ENCODE measurements at places on chromosomes 16 and 17. TPM values are rescaled to one million over a fixed set of nuclear protein-coding genes. Genes with fewer than 3 reads are reported as not detected.
A peak's percentile ranks its signal among the peaks of the same experiment; 100 is the strongest.

- DNase-seq: no peak
Measured at GRCh38 chr17:50675627-50676026, 32.1 kb downstream of the ANKRD40 start.

GRCh38 chr17:49016775-49017463 lies 19.7 kb downstream of the IGF2BP1 start:
- peak; percentile 95 for DNase-seq

DNA sequence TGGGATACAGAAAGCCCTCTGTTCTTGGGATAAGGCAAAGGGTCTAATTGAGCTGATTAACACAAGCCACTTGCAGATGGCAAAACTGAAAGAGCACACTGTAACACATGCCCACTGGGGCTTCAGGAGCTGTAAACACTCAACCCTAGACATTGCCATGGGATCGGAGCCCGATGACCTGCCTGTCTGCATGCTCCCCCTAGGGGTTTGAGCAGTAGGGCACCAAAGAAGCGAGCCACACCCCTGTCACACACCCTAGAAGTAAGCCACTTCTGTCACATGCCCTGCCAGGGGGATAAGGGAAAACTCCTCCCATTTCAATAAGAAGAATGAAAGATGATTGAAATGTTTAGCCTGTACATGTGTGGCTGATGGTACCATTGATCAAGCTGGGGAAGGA lies 81.3 kb upstream of the IRX6 start:
- DNase-seq: no peak

- no peak for DNase-seq
Measured at GRCh38 chr17:66403846-66404556, 101.6 kb downstream of the PRKCA start.

GRCh38 chr17:75146592-75146991 lies 7.7 kb downstream of the JPT1 start:
- DNase-seq: no peak

DNA sequence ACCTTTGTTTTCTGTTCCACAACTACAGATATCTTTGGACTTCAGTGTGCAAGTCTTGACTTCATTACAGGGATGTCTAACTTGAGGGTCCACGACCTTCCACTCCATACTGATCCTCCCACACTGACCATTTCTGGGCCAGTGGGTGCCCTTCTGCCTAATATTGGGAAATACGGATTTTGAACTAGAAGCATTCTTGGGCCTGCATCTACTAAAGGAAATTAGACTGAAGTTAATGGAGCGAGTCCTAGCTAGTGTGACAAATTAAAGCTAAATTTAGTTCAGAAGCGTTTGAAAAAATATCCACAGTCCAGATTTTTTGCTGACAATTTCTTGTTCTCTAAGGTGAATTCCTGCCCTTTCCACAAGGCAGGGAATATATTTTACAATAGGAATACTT lies 9.9 kb upstream of the TMIGD1 start:
- DNase-seq: no peak

DNA sequence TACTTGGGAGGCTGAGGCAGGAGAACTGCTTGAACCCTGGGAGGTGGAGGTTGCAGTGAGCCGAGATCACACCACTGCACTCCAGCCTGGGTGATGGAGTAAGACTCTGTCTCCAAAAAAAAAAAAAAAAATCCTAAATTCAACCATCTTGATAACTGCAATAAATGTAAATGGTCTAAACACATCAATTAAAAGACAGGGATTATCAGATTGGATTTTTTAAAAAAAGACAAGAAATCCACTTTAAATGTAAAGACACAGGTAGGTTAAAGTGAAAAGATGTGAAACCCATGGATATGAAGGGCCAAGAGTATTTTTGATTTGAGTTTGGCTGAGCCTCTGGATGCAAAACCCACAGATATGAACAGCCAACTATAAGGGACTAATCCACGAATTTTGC lies 64.2 kb upstream of the ATP2A3 start:
- DNase-seq: no peak

DNA sequence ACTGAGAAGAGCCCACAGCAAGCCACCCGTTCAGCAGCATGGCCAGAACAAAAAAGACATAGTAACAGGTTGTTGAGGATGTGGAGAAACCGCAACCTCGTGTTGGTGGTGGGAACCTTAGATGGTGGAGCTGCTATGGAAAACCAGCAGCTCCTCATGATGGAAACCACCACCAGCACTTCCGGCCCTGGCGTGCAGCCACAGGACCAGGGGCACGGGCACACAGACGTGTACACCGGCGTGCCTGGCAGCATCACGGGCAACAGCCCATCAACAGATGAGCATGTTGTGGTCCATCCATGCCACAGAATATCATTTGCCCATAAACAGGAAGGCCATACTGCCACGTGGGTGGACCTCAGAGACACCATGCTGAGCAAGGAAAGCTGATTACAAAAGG lies 11.9 kb downstream of the CTU2 start:
- no peak for DNase-seq

GRCh38 chr16:73113336-73113735 lies 65.4 kb upstream of the ZFHX3 start:
- no peak for DNase-seq

- no peak for DNase-seq
Measured at GRCh38 chr17:39601758-39602532, 5.8 kb downstream of the NEUROD2 start.

DNA sequence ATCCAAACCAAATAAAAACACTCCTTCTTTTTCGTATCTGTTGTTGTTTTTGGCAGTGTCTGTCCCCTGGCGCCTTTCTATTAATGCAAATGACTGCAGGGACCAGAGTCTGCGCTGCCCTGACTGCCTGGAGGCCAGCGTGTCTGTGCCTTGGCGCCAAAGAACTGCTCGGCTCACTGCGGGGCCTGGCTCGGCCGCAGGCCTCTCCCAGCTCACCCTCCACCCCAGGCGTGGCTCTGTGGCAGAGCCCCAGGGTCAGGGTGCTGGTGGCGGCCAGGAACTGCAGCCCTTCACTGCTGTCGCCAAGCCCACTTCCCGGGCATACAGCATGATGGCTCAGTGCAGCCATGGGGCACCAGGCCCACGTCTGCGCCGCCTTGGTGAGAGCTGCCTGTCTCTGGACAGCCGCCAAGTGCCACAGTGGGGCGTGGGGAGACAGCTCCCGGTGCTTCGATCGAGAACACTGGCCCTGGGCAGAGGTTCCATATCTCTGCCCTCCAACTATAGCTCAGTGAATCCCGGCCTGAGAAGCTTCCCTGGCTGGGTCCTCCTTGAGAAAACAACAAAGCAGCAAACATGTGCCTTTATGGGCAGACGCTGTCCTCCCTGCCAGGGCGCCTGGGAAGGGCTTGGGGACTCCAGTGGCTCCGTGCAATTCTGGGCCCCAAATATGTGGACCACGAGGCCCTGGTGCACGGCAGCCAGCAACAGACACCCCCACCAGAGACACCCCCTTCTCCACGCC lies 11.1 kb downstream of the CANT1 start:
- no peak for DNase-seq

- no peak for DNase-seq
Measured at GRCh38 chr16:77955127-77955526, 67.2 kb upstream of the CLEC3A start.

DNA sequence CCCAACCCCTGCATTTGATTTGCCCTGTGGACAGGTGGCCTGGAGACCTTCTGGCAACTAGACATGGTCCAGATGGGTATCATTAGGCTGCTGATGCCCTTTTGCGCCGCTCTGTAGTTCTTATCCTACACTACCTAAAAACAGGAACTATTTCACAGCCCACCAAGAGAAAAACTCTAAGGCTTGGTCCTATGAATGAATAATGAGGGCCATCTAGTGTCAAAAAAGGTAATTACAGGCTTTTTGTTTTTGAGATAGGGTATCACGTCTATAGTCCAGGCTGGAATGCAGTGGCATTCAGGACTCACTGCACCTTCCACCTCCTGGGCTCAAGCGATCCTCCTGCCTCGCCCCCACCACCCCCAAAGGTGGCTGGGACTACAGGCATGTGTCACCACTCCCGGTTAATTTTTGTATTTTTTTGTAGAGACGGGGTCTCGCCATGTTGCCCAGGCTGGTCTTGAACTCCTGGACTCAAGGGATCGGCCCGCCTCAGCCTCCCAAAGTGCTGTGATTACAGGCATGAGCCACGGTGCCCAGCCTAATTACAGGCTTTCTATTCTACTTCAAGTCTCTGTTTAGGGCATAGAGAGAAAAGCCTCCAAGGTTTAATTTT lies 20.9 kb downstream of the COIL start:
- peak; percentile 77 for DNase-seq

- no peak for DNase-seq
Measured at GRCh38 chr16:66843191-66843590, 1.0 kb upstream of the CA7 start.

DNA sequence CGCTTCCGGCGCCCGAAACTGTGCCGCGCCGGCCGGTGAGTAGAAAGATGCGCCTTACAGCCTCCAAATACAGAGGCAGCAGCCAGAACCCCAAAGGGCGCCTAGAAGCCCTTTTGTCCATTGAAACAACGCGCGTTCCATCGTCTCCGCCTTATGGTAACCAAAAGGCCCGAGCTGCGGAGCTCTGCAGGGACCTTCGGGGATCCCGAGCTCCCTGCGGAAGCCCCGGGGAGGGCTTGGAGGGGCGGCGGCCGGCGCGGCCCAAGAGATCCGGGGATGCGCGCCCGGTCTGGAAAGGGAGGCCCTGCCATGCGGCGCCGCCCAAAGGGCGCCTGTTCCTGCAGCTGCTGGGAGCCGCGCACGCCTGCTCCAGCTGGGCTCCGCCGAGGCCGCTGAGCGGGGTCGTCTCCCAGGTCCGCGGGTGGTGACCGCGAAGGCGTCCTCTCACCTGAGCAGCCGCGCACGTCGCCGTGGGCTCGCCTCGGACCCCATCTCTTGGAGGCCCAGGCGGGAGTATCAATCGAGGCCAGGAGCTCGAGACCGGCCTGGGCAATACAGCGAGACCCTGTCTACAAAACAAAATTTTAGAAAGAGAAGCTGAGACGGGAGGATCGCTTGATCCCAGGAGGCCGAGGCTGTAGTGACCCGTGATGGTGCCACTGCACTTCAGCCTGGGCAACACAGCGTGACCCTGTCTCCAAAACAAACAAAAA lies 742 bp upstream of the FBXO31 start:
- no peak for DNase-seq

GRCh38 chr16:86982347-86982596 lies 334.9 kb downstream of the C16orf95 start:
- no peak for DNase-seq

DNA sequence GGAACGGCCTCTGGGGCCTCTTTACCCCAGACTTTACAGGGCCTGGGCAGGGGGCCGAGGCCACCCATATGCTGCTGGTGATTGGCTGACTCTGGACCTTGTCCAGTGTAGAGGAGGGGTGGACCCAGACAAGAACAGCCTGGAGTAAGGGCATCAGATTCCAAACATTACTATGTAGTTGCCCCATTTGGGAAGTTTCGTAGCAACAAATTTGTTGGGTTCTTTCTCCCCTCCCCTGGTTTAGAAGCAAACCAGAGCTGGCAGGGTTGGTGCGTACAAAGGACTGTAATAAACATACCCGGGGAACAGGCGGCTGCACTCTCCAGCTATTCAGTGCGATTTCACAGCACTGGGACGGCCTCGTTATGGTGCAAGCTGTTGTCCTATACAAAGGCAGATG lies 145.5 kb downstream of the NTN1 start:
- no peak for DNase-seq

DNA sequence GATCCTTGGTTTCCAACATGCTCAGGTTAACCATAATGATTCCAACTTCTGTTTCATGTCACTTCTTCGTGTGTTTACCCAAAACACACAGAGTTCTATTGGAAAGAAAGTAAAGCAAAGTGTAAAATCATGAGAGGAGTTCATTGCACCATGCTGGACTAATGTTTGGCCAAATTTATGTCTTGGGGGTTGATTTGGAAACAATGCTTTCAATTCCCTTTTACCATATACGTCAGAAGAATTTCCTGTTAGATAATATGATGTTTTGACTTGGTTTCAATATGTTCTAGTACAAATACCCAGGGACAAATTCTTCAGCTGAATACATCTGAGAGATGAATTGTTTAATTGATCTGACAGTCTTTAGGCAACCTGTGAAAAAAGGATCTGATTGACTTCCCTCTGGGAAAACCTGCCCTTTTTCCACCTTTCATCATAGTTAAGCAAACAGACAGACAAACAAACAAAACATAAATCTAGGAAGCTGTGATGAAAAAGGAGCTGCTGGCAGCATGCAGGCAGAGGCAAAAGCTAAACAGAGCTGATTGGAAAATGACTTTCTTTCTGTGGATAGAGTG lies 26.0 kb upstream of the MPHOSPH6 start:
- peak; percentile 19 for DNase-seq

DNA sequence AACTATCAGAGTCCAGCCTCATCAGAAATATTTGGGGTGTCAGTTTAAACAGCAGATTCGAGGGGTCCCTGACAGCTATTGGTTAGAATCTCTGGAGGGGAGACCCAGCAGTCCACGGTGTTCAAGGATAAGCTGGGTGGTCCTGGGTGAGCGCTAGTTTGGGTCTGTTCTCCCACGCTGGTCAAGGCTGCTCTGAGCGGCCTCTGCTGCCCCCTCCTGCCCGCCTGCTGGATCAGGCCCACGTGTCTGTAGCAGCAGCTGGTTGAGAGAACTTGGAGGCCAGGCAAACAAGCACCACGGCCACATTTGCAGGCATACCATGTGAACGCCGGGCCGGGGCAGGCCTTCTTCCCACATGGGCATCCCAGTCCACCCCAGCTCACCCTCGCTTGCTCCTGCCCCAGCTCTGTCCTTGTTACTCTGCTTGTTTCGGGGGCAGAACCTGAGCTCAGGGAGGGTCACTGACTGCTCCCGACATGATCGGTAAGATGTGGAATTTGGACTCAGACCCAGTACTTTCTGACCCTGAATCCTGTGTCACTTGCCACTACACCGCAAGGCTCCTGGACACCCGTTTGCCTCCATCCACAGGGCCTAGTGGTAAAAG lies 7.4 kb downstream of the FOXF1 start:
- peak; percentile 85 for DNase-seq

GRCh38 chr16:15916323-15916722 lies 27.9 kb upstream of the CEP20 start:
- no peak for DNase-seq

The RNU2-1 gene
- total RNA-seq: not detected

The CORO6 gene
- total RNA-seq: 62.7 TPM

The WNK4 gene
- total RNA-seq: not detected

The SP2 gene
- total RNA-seq: 2.4 TPM

The IGF2BP1 gene
- 4.5 TPM for total RNA-seq

The IRF8 gene
- 12.2 TPM for total RNA-seq

The KRTAP9-4 gene
- not detected for total RNA-seq

The EVPLL gene
- total RNA-seq: 3.5 TPM

The ERBB2 gene
- 97.8 TPM for total RNA-seq

The MFAP4 gene
- 77.4 TPM for total RNA-seq

The CACNG1 gene
- total RNA-seq: 44.4 TPM

The FBXO39 gene
- not detected for total RNA-seq
